ENCODE measurements at places on chromosomes 2 and 18.
A peak's percentile ranks its signal among the peaks of the same experiment; 100 is the strongest.

GRCh38 chr2:159129269-159129668, 157.2 kb downstream of the WDSUB1 start:
- no peak for DNase-seq

- no peak for DNase-seq
These were observed 422.5 kb downstream of the LPIN1 start for GRCh38 chr2:12168791-12169388.

DNA sequence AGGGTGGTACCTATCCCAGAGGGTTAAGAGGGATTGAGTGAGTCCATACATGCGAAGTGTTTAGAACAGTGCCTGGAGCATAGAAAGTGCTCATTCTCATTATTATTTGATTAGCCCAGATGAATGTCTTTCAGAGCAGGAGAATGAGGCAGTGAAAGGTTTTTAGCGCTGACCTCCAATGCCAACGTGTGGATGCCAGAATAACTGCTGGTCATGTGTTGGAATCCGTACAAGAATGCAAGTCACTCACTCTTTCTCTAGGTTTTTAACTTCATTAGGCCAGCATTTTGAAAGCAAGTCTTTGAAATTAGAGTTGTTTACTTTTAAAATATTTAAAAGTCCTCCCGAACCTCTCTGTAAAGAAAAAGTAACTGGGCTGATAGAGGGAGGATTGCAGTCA, 374.2 kb downstream of the EN1 start:
- no peak for DNase-seq

GRCh38 chr2:217935901-217936684, 66.7 kb downstream of the TNS1 start:
- DNase-seq, result no peak

GRCh38 chr2:109335631-109336176, 206.7 kb downstream of the SH3RF3 start:
- no peak for DNase-seq

DNA sequence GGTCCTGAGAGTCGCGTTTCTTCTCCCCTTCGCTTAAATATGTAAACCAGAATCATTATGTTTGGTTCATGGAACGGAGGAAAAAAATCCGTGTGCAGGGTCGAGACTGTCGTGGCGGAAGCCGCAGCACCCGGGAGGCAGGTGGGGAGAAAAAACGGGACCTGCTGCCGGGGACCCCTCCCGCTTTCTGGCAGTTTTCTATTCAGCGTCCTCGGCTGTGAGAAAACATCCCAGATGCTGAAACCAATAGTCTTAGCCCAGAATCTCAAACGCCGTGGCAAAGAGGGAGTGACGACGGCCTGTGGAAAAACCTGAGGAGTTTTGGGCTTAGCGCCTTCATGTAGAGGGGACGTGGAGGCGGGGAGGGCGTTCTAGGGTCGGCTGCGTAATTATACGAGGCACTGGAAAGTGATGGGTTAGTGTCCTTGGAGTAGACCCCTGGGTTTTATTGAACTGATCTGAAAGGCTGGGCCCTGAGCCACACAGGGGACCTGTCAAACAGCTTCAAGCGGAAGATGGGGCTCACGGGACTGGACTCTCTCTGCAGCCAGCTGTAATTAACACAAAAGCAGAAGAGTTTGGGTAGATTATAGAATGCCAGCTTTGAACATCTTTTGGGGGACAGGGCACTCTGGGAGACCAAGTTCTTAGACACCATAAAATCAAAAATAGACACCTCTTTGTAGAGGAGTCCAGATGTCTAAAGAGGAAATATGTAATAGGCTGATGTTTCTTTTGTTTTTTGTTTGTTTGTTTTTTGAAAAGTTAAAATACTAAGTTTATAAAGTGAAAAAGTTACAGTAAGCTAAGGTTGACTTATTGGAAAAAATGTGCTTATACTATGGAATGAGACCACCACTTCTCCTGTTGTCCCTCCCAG, 834 bp upstream of the BUB1 start:
- DNase-seq, result no peak

GRCh38 chr2:15084826-15085489, 452.4 kb downstream of the LRATD1 start:
- no peak for DNase-seq

DNA sequence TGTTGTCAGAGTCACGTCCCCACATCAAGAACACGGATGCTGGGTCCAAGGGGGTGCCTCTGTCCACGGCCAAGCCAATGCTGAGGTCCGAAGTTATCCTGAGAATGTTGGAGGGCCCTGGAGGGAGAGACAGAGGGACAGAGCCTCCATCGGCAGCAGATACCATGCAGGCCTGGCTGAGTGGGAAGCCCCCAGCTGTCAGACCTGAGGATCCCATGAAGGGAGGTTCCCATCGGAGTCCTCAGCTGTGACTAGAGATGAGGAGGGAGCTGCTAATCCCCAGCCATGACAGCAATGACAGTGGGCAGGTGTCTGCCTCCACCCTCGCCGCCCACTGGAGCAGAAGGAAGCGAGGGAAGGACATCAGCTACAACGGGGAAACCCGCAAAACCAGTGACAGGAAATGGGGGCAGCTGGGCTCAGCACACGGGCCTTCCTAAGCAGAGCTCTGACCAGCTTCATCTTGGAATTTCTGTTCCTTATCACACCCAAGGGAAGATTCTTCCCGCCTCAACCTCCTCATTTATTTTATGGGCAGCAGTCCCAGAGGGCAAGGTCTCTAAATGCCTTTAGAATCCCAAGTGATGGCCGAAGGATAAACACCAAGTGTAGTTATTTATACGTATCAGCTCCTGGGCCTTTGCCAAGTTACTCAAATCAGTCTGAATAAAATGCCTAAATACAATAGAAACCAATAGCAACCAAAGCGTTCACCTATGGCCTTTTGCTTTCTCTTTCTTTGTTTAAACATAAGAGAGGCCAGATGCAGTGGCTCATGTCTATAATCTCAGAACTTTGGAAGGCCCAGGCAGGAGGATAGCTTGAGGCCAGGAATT, 32.2 kb downstream of the FAM178B start:
- DNase-seq, result no peak

GRCh38 chr2:121707344-121707919, 29.2 kb downstream of the NIFK start:
- DNase-seq, result no peak

- DNase-seq, result no peak
These were observed 222.4 kb downstream of the WDR7 start for GRCh38 chr18:56873441-56874140.

- no peak for DNase-seq
These were observed 31.6 kb upstream of the GMPPA start for GRCh38 chr2:219466816-219467735.

GRCh38 chr2:73291093-73291460, 2.3 kb downstream of the EGR4 start:
- peak; percentile 47 for DNase-seq

DNA sequence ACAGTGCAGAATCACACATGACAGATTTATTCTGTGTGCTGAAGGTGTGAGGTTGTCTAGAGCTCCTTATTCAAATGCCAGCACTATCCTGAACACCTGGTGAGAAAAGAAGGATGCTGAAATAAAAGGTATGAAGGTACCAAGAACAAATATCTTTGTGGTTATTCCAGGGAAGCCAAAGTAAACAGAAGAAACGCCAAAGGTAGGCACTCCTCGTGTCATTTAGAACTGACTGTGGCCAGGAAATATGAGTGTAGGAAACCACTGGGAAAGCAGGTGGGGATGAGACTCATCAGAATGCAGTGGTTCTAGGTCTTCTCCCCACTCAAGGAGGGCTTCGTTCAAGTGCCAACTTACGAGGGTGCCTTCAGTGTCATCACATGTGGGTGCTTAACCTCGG, 80.8 kb downstream of the KIF5C start:
- no peak for DNase-seq

- DNase-seq, result no peak
These were observed 423.6 kb downstream of the ZNF521 start for GRCh38 chr18:24928301-24928878.

DNA sequence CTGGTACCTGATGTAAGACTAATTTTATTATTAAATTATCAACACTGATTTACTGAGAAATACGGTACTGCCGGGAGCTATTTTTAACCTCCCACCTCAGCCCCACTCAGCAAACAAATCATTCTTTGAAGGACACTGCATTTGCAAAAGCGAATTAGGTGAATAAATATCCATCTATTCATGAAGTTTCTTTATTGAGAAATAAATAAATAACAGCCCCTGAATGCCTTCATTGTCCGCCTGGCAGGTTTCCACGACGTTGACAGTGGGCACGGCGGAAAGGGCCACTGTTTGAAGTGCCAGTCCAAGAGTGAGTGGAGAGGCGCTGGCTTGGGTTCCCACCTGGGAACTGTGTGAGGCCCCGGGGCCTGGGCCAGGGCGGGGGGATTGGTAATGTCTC, 15.7 kb downstream of the C1QL2 start:
- DNase-seq, result no peak

DNA sequence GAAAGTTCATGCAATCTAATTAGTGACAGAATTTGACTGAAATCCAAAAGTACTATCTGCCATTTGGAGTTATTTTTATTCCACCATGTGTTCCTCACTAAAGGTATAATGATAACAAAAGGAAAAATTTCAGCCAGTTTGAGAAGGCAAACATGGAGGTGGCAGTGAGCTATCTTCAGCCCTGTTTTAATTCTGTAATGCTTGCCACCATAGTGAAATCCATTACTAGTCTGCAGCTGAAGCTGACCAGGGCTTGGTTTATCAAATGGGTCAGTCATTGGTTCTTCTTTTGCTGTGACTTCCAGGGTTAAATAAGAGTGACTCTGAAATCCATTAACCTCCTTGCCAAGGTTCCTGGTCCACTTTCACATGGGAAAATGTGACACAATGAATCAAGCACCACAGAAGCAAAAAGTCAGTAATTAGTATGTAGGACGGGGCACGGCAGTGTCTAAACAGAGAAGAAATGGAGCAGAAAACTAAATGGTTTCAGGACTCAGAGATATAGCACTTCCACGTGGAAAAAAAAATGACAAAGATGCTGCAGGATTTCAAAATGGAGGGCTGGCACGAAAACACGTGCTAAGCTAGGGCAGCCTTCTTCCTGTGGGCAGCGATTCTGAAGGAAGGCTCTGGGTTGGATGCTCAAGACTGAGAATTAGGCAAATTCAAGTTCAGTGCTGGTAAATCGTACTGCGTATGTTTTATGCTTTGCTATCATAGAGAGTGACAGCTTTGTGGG, 87.2 kb downstream of the EPHA4 start:
- DNase-seq, result no peak

GRCh38 chr2:46732127-46732526, 183.5 kb downstream of the MCFD2 start:
- DNase-seq, result no peak

DNA sequence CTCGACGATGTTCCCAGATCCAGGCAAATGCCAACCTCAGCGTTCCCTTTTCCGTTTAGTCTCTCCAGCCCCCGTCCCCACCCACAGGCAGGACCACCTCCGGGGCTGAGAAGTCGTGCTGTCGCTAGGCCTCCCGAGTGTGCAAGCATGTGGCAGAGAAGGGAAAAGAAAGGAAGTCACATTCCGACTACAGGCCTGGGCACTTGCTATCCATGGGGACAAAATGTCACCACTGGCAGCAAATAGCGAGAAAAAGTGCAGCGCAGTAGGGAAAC, 420 bp downstream of the PIGN start:
- DNase-seq, result no peak

DNA sequence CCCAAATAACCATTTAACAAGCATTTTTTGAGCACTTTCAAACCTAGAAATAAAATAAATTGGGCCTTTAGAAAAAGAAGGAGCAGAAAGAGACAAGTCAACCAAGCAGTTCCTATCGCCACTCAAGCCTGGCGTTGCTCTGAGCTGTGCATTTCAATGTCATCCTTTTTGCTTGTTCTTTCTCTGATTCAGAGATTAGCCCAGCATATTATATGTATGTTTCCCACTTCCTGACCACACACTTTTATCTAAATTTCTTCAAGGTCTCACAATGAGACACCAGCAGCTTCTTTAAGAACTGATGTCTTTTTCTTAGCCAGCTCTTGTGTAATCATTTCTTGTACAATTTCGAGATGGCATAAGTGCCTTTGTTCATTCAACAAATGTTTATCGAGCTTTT, 344.5 kb upstream of the ID2 start:
- DNase-seq, result no peak

DNA sequence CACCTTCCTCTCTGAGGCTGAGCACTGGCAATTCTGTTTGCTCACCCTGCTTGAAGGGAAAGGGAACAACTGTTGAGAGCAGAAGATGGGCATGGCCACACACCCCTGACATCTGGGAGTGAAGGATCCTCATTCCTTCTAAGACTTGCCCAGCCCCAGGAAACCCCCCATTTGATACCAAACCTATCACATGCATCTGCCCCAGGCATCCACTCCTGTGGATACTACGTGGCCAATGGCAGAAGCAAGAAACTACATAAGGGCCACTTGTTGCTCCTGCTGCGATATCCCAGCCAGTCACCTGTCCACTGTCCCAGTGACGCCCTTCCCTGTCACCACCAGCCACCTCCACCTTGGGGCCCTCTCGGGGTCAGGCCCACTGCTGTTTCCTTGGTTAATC, 185.2 kb downstream of the SMAD2 start:
- DNase-seq, result no peak

DNA sequence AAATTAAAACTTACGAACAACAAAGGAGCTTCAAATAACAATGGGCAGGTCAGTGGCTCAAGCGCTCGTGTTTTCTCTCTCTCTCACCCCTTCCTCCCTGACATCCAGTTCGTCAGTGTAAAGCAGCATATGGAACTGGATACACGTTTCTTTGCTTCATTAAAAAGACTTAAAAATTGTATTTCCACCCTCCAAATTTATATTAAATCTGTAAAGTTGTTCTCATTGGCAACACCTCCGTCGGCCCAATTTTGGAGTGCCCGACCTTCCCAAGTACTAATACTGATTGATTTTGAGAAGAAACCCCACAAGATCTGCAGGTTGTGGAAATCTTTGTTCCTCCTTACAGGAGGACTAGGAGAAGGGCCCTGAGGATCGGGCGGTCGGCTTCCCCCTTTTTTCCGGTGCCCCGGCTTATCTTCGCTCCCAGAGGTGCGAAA, 2.2 kb downstream of the TBR1 start:
- no peak for DNase-seq

GRCh38 chr2:189281201-189281600, 101.6 kb upstream of the COL5A2 start:
- no peak for DNase-seq

DNA sequence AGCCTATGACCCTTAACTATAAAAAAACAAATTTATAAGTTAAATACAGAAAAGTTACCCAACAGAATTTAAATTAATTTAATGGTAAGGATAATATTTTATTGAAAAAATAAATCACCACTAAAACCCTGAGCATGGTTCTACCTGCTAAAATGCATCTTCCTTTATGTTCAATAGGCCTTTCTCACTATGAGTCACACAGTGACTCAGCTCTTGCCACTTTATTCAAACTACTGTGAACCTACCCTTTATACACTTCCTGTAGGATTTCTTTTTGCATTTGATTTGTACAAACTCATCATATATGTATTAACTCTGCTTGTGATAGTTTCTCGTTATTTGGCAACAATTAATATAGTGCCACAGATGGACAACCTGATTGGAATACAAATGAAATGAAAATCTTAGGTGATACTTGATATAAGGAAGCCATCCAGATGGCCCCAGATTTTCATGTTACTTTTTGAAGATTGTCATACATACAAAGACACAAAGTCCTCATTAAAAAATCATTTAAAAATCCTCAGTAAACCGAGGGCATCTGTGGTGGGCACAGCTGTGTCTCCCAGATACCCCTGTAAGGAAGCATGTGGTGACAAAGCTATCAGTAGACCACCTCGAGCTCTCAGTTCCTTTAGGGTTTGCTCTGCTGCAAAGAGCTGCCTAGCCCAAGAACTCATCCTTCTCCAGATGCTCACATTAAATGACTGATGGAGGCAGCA, 55.2 kb upstream of the COBLL1 start:
- no peak for DNase-seq
